Regular cardiac myocyte (primary cell): ENCODE measurements at places on chromosomes 3 and 15. TPM values are rescaled to one million over a fixed set of nuclear protein-coding genes. Genes with fewer than 3 reads are reported as not detected.

Gene GABRR3
- not detected in 2 replicates for total RNA-seq

Gene SNTN
- total RNA-seq: not detected in 2 replicates

Gene KLF15
- total RNA-seq: 0.38 and 1.7 TPM in 2 replicates

Gene PSTPIP1
- 0.56 and 1.3 TPM in 2 replicates for total RNA-seq

Gene EPB42
- total RNA-seq: not detected in 2 replicates

Gene LRRC49
- total RNA-seq: 12.4 and 13.0 TPM in 2 replicates

Gene FSTL1
- total RNA-seq: 960 and 2,112 TPM in 2 replicates

Gene NDUFB4
- 19.7 and 27.1 TPM in 2 replicates for total RNA-seq

Gene DGKG
- 4.4 and 5.1 TPM in 2 replicates for total RNA-seq

Gene ACP3
- under 0.01 and 0.28 TPM in 2 replicates for total RNA-seq

Gene RPL39L
- total RNA-seq: 10.7 and 42.0 TPM in 2 replicates

Gene CLDN18
- total RNA-seq: not detected in 2 replicates

Gene WDR49
- under 0.01 TPM in 1 of 2 replicates, not detected in the other for total RNA-seq

Gene AP4E1
- total RNA-seq: 18.6 and 24.2 TPM in 2 replicates
